RWPE1 (cell line): ENCODE measurements at places on chromosomes 11 and 22.

DNA sequence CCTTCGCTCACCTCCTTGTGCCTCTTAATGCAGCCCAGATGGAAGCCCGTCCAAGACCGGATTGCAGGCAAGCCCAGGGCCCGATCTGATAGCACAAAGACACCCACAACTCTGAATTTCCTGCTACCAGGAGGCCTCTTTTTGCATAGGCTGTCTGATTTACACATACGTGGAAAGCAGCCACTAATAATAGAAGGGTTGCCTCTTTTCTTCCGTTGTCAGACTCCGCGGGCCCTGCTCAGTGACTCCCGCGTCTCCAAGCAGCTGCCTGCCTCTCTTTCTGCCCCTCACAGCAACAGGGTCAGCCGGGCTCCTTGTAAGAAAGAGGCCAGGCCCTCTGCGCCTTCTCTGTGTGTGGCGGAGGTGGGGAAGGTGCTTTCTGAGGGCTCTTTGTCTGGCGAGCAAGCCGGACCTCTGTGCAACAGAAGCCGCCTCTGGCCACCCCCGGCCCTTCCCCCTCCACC is 26.7 kb downstream of the FLI1 start:
- no peak for DNase-seq

DNA sequence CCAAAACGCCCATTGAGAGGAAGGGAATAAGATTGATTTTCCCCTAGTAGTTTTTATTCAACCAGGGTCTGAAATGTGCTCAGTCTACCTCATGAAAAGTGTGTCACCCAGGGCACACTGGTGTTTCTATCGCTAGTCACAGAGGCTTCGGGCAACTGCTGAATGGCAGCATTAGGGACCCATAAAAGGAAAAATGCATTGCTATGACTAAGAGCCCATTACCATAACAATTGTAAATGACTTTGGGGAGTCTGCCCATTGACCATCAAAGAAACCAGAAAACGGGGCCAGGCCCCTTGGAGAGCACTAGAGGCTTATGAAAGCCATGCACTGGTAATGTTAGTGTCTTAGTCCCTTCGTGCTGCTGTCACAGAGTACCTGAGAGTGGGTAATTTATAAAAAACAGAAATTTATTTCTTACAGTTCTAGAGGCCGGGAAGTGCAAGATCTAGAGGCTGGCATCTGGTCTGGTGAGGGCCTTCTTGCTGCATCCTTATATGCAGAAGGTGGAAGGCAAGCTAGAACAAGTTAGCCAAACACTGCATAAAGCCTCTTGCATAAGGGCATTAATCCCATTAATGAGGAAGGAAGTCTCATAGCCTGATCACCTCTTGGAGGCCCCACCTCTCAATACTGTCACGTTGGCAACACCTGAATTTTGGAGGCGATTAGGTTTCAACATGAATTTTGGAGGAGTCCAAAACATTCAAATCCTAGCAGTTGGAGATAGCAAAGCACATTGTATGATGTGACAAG is 306.7 kb downstream of the ST3GAL4 start:
- DNase-seq, result no peak

DNA sequence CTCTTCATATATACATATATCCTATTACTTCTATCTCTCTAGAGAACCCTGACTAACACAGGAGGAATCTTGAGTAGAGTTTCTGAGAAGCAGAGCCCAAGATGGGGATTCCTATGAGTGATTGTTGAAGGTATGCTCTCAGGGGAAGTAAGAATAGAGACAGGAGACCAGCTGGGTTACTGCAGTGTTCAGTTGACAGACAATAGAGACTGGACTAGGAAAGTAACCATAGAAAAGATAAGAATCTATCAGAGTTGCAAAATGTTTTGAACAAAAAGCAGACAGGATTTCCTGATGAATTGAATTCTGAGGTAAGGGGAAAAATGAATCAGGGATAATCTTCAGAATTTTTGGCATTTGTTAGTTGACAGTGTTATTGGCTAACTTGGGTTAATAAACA is 54.4 kb downstream of the SLC17A6 start:
- DNase-seq, result no peak

DNA sequence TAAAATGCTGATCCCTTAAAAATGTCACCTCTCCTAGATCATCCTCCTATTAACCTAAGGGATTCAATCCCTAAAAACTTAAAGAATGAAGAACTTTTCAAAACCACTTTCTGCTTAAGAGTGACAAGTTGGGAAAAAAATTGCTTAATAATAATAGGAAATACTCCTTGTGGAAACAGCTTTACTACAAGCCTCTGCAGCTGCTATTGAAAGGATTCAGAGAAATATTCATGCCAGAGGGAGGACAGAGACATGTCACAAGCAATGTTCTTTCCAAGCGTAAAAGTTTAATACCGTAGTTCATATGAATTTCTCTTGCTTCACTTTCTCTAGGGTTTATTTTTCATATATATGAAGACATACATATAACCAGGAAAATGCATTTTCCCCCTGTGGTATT is 98.2 kb downstream of the ARHGAP20 start:
- DNase-seq, result no peak

- DNase-seq, result no peak
Observed at GRCh38 chr11:103434073-103434411, 324.8 kb downstream of the DYNC2H1 start.

GRCh38 chr11:134033696-134034491 is 35.0 kb upstream of the JAM3 start:
- DNase-seq, result peak; percentile 70

- no peak for DNase-seq
Observed at GRCh38 chr11:66071381-66071801, 1.3 kb downstream of the PACS1 start.

GRCh38 chr11:110455718-110456117 is 26.0 kb downstream of the FDX1 start:
- DNase-seq, result no peak

DNA sequence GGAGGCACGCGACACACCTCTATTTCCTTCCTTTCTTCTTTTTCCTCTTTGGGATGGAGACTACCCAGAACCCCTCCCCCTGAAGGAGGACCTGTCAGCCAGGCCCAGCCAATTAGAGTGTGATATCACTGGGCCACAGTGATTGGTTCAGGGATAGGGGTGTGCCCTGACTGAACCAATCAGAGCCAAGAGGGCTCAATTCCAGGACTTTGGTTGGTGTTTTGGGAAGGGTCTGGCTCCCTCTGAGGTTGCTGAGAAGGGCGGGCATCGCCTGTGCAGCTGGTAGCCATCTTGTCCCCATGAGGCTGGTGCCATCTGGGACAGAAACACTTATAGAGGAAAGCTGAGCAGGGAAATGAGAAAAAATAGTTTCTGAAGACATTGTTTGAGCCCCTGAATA is 71.4 kb downstream of the CHST1 start:
- no peak for DNase-seq

GRCh38 chr11:46696212-46696558 is 4.2 kb downstream of the ARHGAP1 start:
- no peak for DNase-seq

- no peak for DNase-seq
Observed at GRCh38 chr11:122572592-122572991, 82.9 kb upstream of the UBASH3B start.

DNA sequence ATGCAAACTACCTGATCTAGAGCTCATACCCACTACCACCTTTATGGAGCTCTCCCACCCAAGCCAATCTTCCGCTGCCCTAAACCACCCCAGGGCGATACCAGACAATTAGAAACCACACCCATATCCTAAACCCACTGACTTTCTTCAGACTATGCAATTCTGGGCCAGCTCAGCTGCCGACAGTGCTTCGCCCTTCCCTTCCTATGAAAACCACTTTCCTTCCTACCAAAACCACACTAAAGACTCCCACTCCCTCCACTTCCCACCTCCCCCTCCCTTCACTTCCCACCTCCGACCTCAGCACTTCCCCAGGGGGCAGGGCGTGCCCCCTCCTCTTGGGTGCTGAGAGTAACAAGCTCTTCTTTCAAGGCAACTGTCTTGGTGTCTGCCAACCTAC is 25.1 kb downstream of the B3GAT1 start:
- DNase-seq, result no peak

GRCh38 chr22:30733181-30733631 is 38.5 kb downstream of the OSBP2 start:
- DNase-seq, result no peak

GRCh38 chr11:19311308-19312030 is 70.7 kb upstream of the E2F8 start:
- DNase-seq, result peak; percentile 49

- DNase-seq, result no peak
Observed at GRCh38 chr11:95659088-95659487, 130.5 kb downstream of the FAM76B start.

DNA sequence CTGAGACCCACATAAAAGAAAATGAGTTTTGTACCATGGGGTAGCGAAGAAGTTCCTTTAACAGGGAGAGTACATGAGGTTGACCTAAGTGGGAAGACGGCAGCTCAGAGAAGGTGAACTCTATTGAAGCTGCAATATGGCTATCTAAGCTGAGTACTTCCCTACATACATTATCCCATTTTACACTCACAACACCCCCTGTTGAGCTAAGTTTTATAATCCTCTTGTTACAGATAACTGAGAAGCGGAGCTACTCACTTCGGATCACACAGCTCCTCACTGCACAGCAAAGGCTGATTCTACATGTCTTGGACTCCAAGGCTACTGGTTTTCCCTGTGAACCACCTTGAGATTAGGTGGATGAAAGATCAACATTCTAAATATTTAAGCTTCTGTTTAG is 8.2 kb upstream of the PIWIL4 start:
- no peak for DNase-seq

DNA sequence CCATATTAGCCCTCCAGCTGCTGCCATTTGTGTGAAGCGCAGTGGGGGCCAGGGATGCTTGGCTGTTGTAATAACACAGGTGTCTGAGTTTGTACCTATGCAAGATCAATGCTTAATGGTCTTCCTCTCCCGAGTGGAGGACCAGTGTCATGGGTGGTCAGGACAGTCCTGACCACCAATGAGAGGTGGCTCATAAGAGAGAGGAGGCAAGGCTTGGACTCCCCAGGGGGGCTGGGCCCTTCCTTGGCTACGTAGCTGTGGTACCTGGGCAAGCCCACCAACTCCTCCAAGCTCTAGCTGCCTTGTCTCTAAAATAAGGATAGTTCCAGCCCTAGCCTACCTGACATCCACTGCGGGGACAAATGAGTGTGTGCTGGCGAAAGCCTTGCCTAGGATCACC is 79.2 kb downstream of the OSBP2 start:
- DNase-seq, result no peak

DNA sequence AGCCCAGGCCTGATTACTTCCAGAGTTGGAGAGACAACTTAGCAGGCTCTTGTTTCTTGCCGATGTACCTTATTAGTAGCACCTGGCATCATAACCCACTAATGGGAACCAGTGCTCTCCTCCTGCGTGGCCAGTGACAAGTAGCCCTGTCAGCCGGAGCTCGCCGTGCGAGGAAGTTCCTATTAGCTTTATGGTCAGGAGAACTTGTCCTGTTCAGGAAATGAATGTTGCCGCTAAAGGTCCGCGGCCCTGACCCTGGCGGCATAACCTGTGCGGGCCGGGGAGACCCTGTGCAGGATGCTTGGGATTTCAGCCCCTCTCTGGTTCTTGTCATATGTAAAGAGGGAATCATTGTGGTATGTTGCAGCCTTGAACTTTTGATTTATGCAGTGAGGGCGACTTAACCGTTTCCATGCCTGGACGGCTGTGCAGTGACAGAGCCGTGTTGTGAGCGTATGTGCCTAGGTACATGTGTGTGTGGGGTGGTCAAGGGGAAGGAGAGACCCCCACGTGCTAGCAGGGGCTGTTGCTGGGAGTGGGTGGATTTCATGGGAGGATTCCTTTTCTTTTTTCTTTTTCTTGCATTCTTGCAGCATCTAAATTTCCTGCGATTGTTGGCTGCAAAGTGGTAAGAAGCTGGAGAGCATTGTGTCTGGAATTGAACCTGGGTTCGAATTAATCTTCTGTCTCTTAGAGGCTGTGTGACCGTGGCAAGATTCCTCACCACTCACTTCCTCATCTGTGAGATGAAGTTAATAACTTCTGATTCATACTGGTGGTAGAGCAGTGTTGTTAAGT is 15.2 kb downstream of the ZBTB16 start:
- DNase-seq, result no peak

DNA sequence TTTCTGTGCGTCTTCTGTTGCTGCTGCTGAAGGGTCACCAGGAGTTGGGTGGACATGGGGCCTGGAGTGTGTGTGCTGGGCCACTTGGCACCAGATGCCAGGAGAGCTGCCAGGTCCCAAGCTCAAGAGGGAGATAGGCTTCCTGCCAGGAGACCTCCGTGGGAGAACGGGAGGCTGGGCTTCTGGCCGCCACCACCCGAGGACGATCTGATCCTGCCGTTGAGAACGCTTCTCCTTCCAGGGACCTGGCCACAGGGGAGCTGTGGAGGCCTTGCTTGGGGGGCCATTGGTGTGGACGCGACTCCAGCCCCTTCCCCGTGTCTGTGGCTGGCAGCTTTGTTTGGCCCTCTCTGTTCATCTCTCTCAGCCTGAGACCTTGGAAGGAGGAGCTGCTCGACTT is 2.4 kb downstream of the BRSK2 start:
- DNase-seq, result no peak

DNA sequence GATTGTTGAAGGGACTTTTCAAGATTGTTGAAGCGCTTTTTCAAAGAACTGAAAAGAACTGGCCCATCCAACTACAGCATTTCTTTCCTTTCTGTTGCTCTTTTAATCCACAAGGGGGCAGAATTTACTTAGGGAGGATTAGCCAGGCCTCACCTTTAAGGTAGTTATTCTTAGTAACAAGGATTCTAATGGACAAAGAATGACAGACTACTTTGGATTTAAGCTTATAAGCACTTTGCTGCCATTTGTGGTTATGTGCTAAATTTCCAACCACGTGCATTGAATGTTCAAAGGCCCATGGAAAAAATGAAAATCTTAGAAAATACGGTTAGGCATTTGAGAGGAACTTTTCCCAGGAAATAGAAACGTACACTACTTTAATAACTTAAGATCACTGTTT is 49.5 kb upstream of the HSPA8 start:
- DNase-seq, result peak; percentile 64

- DNase-seq, result no peak
Observed at GRCh38 chr22:37750596-37751162, 53.8 kb downstream of the TRIOBP start.

GRCh38 chr22:43008509-43008908 is 6.4 kb downstream of the PACSIN2 start:
- no peak for DNase-seq

GRCh38 chr11:65488273-65489034 is 10.4 kb upstream of the MALAT1 start:
- DNase-seq, result no peak

GRCh38 chr11:118290923-118291322 is 13.6 kb upstream of the CD3E start:
- peak; percentile 62 for DNase-seq

DNA sequence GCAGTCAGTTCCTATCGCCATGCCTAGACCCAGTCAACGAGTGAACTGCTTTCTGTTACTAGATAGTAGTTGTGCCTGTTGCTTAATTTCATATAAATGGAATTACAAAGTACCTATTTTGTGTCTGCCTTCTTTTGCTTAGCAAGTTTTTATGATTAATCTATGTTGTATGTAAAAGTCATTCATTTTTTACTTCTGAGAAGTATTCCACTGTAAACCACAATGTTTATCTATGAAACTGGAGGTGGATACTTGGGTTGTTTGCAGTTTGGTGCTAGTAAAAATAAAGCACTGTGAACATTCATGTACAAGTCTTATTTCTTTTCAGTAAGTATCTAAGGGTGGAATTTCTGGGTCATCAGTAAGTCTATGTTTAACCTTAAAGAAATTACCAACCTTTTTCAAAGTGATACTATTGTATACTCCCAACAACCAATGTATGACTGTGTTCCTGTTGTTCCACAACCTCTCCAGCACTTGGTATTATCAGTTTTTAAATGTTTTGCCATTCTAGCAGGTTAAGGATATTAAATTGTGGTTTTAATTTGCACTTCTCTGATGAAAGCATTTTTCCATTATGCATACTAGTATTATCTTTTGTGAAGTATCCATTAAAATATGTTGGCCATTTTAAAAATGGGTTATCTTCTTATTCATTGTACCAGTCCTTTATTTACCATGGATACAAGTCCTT is 68.2 kb downstream of the DNAJC24 start:
- no peak for DNase-seq
